ENCODE measurements at places on chromosomes 4 and X.

- peak; percentile 17 for DNase-seq
These were observed 759 bp upstream of the TBC1D1 start for GRCh38 chr4:37889849-37890800.

DNA sequence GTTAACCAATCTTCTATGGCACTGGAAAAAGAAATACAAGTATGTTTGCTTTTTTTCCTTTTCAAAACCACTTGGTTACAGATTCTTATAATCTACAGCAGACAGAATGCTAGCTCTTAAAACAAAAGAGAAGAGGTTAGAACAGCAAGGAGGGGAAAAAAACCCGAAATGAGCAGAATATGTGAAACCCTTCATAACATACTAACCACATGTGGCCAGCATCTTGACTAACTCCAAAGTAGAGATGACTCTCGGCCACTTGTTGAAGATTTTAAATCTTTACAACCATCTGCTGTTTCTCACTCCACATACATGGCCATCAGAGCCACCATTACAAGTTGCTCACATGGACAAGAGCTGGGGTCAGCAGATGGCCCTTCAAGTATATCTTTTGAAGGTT lies 100.3 kb downstream of the PAPSS1 start:
- no peak for DNase-seq

DNA sequence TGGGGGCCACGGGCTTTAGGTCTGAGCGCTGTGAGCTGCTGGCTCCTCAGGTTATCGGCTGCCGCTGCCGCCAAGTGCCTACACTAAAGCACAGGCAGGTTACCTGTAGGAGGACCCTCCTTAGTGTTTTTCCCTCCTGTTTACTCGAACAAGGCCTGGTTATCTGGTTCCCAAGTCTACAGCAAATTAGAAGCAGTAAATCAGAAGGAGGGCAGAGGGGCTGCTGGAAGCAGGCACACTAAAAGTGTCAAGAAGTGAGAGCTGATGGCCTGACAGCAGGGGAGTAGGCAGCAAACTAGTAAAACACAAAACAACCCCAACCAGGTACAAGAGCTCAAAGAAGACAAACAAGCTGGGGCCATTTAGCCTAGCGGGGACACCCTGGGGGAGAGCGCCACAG lies 125.0 kb upstream of the PJA1 start:
- DNase-seq = no peak

- DNase-seq = no peak
These were observed 109.2 kb downstream of the GUCY2F start for GRCh38 chrX:109372716-109373115.

- DNase-seq = no peak
These were observed 335.9 kb upstream of the AADAT start for GRCh38 chr4:170425521-170426143.

DNA sequence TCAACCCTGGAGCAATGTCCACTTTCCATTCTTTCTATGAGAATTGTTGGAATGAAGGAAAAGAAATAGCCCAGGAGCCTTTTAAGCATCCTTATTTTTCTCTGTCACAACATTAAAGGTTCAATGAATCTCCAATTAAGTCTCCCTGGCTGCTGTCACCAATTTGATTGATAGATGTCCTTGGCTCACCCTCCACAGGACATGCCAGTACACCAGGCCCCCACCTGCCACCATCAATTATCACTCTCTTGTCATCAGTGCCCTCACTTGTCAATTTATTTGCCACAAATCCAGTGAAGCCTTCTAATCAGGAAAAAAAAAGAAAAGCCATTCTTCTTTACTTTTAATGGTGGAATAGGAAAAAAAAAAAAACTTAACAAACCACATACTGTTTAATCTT lies 453.6 kb downstream of the CENPC start:
- no peak for DNase-seq

DNA sequence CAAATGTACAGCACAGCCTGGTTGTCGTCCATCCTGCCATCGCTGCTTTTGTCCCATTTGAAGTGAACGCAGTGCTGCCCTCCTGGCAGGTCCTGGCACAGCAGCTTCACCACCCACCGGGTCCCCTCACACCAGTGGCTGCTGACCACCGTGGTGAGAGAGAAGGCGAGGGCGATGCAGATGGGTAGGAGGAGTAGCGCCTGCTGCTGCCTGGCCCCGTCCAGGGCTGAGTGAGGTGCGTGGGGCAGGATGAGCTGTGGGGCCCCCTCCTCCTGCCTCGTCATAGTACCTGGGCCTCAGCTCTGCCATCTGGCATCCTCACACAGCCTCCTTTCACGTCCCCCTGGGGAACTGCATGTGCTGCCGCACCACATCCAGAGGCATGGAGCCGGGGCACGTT lies 1.8 kb downstream of the DCAF8L2 start:
- no peak for DNase-seq

- DNase-seq = no peak
These were observed 256.4 kb upstream of the GRID2 start for GRCh38 chr4:92047209-92047875.

- no peak for DNase-seq
These were observed 70.8 kb downstream of the RWDD4 start for GRCh38 chr4:183588169-183588675.

GRCh38 chr4:176499518-176499917 lies 179.8 kb downstream of the SPCS3 start:
- no peak for DNase-seq

DNA sequence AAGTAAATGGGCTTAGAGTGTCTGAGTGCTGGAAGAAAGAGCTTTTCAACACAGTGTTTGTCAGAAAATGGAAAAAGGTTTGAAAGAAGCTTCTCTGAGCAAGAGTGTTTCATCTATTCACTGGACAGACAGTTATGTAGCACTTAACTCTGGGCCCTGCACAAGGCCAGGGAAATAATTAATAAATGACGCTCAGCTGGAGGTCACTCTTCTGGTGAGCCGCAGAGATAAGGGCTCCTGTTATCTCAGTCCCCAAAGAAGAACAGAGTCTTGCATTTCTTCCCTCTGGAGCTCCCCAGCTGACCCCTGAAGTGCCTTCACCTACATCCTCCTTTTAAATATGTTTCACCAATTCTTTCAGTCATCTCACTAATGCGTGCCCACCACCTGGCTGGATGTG lies 90.4 kb downstream of the SLC16A2 start:
- DNase-seq = no peak

GRCh38 chr4:73505567-73505966 lies 24.0 kb downstream of the AFM start:
- no peak for DNase-seq

- no peak for DNase-seq
These were observed 163.3 kb upstream of the IL15 start for GRCh38 chr4:141473026-141473540.

DNA sequence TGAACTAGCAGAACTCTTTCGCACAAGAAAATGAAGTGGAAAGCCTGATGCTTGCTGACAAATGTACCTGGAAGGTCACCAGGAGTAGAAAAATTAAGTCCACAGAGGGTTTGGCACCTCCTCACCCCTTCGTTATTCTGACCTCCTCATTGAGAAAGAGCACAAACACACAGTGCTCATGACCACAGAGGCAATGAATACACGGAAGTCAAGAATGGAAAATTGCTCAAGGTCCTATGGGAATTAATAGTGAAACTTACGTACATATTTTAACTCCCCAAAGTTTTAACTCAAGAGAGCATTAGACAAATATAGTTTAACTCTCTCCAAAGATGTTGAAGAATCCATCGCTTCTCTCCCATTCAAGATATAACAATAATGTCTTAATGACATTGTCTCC lies 83.6 kb upstream of the CAMK2D start:
- DNase-seq = no peak

DNA sequence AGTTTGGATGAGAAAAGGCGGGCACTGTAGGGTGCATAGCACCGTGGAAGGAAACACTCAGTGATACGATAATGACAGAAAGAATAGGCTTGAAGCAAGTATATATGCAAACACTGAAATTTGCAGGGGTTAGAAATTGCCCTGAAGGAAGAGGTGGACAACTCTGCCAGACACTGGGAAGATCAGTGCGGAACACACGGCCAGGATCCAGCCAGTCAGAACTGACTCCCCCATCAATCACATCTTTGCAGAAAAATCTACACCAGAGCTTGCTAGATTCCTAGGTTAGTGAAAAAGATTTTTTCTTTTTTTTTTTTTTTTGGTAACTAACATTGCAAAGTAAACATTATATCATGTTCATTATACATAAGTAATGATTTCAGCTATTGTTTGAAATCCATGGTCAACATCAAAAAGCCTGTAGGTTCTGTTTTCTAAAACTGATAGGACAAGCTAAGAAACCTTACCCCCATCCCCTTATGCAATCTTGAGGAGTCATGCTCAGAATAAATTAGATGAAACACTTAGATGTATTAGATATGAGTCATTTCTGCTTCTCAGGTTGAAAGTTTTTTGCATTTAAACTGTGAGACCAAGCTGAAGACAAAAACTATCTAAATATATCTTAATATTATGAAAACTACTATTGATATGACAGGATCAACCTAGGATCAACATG lies 38.9 kb downstream of the TRIML1 start:
- no peak for DNase-seq

Data from activated effector memory CD4-positive, alpha-beta T cell treated with Interleukin-2 at 50 U/mL for 16 hours (primary cell).